ENCODE measurements at places on chromosomes 4 and X.

DNA sequence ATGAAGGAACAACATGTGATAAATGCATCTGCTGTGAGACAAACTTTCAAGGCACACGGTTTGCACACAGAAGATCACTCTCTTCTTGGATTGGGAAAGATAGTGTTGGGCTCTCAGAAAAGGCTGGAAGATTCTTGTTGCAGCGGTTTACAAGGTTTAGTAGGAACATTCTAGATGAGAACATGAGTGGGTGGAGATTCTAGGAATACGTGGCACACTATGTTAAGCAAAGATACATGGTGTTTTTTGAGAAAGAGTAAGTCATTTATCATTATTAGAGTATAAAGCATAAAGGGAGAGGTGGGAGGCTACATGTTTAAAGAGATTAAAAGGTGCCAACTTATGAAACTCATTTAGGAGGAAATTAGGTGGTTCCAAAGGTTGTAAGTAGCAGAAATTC is 348.8 kb upstream of the HS3ST1 start:
- no peak for DNase-seq

GRCh38 chr4:80611678-80611979 is 276.1 kb downstream of the CFAP299 start:
- no peak for DNase-seq

GRCh38 chr4:53855581-53856250 is 208.7 kb downstream of the CHIC2 start:
- DNase-seq, result no peak

DNA sequence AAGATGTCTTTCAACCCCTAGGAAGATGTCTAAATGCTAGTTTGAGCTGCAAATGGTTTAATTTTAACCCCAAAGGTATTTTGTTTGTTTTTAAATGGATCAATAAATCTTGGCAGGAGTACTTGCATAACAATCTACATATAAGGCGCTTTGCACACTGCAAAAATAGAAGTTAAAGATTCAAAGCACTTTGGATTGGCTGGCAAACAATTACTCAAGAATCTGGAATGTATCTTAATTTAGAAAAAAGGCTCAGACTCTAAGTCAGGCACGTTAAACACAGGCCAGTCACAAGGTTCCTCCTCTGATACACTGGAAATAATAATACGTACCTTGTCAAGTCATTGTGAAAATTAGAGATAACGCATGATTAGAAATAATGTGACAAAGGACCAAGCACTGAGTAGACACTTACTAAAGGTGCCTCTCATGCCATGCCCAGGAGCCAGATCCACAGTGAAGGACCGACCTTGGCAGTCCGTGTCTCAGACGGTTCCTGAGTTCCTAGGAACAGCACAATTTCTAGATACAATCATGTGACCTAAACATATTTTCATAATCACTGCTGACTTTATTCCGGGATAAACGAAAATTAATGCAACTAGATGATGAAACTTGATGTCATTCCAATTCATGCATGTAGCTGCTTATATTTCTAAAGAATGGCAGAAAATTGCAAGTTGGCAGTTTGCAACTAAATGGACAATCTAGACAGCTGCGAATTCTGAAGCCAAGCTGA is 49.6 kb downstream of the PROM1 start:
- no peak for DNase-seq

DNA sequence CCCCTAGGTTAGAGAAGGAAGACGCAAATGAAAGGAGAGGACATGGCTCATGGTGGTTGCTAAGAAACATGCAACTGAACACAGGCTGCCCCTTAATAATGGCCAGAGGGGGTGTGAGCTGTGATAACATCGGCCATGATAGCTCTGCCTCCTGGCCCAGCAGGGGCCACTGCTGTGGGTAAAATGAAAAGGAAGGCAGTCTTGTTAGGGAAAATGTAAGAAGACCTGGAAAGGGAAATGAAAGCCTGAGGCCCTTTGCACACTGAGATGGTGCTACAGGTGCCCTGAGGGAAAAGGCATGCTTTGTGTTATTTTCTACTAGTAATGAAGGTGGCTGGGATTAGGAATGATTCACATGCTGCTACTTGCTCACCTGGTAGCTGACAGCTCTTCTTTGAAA is 123.6 kb upstream of the MID1 start:
- no peak for DNase-seq

DNA sequence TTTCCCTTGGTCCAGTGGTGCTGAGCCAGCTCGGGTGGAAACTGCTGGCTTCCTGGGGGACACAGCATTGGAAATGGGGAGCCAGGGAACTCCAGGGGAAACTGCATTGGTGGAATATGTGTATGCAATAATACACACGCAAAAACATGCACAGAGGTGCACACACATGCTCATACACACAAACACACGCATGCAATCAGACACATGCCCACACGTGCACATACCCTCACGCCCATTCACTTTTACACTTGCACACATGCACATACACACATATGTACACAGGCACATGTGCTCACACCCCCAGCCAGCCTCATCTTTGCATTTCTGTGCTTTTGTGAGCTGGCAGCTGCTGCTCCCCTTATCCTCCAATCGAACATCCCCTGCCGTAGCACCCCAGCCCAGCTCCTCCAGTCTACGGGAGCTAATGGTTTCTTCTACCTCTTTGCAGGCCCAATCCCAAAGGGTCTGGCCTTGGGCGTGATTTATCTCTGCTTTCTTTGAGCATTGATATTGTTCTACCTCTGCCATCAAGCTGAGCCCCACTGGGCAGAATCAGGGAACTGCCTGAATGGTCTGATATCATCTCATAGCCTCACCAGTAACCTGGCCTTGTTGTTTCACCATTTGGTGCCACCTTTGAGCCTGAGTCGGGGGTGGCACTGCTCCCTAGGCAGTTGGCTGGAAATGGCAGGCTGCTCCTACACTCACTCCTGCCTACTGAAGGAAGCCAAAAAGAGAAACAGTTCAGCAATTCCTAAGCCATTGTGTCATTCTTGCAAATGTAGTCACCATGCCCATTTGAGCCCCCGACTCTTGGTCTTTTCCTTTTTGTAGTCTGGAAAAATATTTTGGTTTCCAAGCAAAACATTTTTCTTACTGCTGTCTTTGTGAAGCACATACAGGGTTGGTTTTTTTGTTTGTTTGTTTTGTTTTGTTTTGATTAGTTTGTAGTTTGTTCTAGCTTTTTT is 104.4 kb upstream of the MAMLD1 start:
- no peak for DNase-seq

GRCh38 chr4:3253808-3254207 is 4.8 kb downstream of the MSANTD1 start:
- DNase-seq, result no peak

DNA sequence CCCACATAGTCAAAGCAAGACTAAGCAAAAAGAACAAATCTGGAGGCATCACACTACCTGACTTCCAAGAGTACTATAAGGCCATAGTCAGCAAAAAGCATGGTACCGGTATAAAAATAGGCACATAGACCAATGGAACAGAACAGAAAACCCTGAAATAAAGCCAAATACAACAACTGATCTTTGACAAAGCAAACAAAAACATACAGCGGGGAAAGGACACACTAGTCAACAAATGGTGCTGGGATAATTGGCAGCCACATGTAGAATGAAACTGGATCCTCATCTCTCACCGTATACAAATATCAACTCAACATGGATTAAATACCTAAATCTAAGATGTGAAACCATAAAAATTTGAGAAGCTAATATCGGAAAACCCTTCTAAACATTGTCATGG is 819.3 kb upstream of the FRG1 start:
- DNase-seq, result no peak

GRCh38 chr4:6714954-6715353 is 1.0 kb upstream of the BLOC1S4 start:
- no peak for DNase-seq

GRCh38 chrX:136380010-136380769 is 79.4 kb downstream of the ADGRG4 start:
- DNase-seq, result no peak

DNA sequence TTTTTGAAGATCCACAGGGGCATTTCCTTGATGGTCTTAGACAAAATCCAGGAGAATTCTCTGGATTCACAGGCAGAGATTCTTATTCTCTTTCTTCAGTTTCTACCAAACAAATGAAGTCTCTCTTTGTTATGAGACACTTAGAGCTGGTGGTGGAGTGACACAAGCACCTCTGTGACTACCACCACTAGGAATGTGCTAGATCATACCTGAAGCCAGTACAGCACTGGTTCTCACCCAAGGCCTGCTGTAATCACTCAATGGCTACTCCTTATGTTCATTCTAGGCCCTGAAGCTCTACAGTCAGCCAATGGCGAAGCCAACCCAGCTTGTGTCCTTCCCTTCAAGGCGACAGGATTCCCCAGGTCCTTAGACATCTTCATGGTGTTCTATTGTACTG is 482.3 kb downstream of the TRAM1L1 start:
- DNase-seq, result no peak

DNA sequence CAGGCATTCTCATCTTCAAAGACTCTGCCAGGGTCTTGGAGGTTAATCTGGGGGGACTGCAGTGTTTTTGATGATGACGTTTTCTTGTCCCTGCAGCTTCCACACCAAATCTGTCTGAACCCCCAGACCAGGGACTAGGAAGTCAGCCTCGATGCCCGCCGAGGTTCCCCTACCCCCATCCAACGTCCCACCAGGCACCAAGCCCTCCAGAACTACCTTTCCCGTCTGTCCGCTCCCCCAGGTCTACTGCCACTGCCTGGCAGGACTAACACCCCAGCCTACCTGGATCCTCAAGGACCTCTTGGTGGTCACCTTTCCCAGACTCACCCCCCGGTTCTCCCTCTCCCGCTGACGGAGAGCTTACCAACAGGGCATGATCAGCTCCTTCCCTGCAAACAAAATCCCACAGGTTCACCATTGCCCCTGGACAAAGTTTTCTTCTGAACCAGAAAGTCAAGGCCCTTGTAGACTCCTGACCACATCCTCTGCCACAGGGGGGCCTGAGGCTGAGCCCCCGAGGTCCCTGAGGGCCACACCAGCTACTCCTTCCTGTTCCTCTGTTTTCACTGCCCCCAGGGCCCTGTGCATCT is 40.9 kb downstream of the HMX1 start:
- DNase-seq, result no peak

DNA sequence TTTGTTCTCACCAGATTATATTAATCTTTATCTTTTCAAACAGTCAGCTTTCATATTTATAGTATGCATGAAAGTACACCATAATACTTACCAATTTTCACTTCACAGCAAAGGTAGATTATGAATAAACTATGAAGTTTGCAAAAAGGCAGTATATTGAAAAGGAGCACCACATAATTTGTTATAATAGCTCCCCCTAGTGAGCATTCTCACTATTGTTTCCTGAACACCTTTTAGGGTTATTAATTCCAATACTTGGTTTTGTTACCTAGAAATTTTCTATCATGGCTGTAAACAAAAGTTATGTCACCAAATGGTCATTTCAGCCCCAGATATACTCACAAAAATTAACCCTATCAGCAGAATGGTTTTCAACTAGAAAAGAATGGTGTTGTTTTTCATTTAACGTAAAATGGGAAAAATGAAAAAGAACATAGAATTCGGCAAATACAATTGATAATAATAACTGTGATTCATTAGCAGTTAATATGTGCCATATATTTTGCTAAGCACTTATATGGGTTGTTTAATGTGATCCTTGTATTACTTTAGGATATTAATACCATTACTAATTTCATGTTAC is 30.2 kb upstream of the NKX6-1 start:
- no peak for DNase-seq

DNA sequence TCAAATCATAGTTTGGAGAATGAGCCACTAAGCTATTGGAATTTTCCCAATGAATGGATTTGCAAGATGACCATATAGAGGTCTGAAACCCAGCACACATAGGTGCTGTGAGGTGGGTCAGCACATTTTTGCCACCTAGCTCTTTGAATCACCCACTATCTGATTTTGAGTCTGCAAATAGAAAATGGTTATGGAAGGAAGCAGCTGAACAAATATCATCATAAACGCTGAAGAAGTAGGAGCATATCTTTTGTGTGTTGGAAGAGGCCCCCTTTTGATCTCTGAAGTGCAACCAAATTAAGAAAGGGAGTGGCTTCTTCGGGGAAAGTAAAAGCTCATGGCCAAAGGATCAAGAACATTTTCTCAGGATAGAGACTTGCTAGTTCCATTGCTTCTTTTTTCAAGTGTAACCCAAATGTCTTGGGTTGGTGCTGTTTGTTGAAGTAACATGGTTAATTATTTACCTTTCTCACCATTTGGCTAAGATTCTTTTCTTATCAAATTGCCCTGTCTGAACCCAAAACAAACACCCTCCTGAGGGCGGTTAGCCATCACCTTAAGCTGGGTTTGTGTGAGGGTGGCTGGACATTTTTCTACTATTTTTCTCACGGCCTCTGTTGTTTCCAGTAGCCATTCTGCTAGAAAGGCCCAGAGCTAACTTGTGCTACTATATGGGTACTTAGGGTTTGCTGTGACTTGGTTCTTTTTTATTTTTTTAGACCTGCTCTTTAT is 18.4 kb upstream of the SORBS2 start:
- no peak for DNase-seq

DNA sequence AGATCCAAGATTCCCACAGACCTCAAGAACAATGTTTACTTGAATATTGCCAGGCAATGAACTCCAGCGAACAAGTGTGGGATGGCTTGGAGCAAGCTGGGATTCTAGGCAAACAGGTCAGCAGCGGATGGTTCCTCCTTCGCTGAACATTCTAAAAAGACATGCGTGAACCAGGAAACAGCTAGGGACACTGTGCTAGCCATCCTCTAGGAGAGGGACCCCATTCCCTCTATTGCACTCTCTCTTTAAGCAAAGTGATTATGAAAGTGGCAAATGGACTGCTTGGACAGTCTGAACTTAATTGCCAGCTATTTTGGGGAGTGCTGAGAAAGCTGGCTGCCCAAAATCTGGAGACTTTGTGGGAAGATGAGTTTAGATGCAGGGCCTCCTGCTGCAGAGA is 29.9 kb upstream of the TEC start:
- no peak for DNase-seq

DNA sequence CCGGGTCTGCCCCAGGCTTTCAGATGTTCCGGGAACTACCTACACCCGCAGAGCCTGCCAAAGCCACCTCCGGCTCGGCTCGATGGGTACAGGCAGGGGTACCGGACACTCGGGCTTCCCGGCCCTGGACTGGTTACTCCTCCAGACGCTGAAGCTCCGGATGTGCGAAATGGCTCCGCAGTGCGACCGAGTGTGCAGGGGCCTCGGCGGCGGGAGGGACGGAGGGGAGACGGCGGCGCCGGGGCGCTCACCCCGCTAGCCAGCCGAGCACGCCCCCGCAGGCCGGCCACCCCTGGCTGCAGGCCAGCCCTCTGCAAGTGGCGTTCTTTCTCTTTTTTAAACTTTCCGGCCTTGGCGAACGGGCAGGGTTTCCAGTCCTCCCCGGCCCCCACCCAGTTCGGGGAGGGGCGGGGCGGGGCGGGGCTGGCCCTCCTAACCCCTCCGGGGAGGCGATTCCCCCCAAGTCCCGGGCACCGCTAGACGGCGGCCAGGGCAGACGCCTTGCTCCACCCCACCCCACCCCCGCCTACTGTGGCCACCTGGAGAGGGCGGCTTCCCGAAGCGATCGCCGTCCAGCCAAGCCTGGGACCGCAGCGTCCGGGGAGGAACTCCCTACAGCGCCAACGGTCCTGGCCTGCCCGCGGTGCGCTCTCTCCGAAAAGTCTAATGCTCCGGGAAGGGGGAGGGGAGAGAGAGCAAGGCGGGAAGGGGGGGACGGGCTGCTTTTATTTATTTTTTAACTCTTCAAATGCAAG is 7.5 kb downstream of the BCOR start:
- DNase-seq, result no peak
